ENCODE measurements at places on chromosomes 2 and 18.

GRCh38 chr2:237472187-237472712 lies 14.8 kb upstream of the MLPH start:
- DNase-seq = no peak

- no peak for DNase-seq
Measured at GRCh38 chr18:70288171-70288850, 534 bp upstream of the SOCS6 start.

- no peak for DNase-seq
Measured at GRCh38 chr2:179344970-179345369, 80.3 kb upstream of the SESTD1 start.

- DNase-seq = no peak
Measured at GRCh38 chr2:134425724-134426496, 172.0 kb downstream of the MGAT5 start.

- DNase-seq = no peak
Measured at GRCh38 chr2:119756837-119757236, 2.9 kb upstream of the PTPN4 start.

GRCh38 chr18:13112982-13113381 lies 105.6 kb upstream of the LDLRAD4 start:
- no peak for DNase-seq

- no peak for DNase-seq
Measured at GRCh38 chr2:217360781-217361482, 501.1 kb upstream of the TNP1 start.

DNA sequence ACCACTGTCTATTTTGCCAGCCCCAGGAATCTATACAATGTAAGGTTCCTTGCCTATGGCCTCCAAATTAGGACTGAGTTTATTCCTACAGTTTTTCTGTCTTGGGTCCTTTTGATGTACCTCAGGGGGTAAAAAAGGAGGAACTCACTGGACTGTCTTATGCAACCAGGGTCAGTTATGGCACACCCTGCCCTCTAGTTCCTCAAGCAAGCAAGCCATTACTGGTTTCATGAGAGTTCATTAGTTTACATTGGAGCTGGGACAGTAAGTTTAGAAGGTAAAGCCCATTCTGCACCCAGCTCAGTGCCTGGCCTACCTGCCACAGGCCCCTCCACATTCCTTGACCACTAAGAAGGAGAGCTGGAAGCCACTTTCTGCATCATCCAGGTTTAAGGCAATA lies 68.7 kb upstream of the WIPF1 start:
- no peak for DNase-seq

DNA sequence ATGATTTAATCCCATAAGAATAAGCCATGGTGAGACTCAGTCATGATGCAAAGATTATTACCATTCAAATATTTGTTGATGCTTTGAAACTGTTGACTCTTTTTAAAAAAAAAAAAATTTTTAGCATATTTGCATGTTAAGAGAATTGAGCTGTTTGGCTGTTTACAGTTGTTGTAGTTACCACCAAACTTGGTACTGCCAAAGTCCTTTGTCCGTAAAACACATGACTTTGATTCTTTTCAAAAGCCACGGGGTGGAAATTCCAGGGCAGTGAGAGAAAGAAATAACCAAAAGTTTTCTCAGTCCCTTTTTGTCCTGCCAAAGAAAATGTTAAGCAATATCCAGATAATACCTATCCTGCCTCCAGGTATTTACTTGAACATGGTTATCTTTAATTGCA lies 474.8 kb downstream of the METTL4 start:
- no peak for DNase-seq

DNA sequence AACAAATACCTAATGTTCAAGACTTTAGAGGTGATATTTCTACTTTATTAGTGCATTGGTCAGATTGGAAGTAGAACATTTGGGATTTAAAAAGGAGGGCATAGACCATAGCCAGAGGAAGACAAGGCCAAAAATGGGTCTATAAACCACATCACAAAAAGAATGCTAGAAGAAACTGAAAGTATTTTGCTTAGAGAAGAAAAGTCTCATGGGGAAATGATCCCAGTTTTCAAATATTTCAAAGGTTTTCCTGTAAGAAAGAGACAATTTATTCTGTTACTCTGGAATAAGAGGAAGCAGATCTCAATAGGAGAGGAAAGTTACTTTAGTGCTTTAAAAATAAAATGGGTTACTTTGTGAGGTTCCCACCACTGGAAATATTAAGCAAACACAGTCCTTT lies 341.4 kb downstream of the TNS1 start:
- no peak for DNase-seq

- DNase-seq = no peak
Measured at GRCh38 chr2:27307287-27307544, 1.0 kb downstream of the UCN start.

GRCh38 chr2:59851836-59852475 lies 701.5 kb downstream of the BCL11A start:
- no peak for DNase-seq

DNA sequence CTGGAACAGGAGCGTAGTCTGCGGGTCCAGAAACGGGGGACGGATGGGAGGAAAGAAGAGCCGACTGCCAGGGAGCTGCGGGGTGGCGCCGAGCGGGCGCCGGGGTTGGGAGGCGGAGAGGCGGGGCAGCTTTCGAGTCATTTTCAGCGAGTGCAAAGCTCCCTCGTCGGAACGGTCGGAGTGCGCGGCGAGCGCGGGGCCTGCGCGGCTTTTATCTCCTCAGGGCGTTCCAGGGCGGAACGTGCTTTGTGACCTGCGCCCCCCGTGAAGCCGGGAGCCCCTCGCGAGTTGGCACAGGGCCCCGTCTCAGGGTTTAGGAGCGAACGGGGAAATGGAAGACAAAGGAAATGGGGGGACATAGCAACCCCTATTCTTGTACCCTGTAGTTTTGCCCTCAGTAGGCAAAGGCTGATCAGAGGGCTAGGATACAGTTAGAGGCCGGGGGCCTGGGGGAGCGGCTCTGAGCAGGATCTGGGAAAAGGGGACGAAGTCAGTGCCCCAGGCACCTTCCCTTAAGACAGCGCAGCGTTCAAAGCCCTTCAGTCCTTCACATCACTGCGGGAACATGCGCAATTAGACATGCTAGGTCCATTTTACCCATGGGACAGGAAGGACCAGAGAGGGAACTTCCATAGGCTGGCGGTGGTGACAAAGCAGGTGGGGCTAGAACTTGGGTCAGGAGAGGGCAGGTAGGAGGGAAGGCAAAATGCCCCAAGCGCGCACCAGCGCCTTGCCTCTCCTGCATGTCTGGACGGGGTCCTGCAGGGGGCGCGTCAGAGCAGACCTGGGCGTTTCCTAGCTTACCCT lies 60.1 kb upstream of the IL1RL1 start:
- DNase-seq = no peak

DNA sequence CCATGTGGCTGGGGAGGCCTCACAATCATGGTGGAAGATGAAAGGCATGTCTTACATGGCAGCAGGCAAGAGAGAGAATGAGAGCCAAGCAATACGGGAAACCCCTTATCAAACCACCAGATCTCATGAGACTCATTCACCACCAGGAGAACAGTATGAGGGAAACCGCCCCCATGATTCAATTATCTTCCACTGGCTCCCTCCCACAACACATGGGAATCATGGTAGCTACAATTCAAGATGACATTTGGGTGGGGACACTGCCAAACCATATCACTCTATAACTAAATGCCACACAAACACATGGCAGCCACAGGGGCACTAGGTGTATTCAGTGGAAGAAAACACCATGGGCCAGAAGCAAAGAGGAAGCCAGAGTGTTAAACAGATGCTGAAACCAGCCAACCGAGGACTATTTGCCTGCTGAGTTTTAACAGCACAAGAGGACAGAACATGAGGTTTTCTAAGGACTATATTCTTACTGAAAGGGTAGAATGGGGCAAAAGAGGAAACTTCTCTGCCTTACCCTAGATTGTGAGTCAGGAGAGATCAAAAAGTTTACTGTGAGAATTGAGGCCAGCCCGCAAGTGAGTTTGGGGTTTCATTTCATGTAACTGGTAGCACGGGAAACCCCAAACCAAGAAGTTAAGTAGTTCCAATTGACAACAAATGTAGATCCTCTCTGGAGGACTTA lies 49.2 kb downstream of the SIGLEC15 start:
- DNase-seq = peak; percentile 70

- no peak for DNase-seq
Measured at GRCh38 chr2:105683011-105683492, 61.7 kb upstream of the NCK2 start.

DNA sequence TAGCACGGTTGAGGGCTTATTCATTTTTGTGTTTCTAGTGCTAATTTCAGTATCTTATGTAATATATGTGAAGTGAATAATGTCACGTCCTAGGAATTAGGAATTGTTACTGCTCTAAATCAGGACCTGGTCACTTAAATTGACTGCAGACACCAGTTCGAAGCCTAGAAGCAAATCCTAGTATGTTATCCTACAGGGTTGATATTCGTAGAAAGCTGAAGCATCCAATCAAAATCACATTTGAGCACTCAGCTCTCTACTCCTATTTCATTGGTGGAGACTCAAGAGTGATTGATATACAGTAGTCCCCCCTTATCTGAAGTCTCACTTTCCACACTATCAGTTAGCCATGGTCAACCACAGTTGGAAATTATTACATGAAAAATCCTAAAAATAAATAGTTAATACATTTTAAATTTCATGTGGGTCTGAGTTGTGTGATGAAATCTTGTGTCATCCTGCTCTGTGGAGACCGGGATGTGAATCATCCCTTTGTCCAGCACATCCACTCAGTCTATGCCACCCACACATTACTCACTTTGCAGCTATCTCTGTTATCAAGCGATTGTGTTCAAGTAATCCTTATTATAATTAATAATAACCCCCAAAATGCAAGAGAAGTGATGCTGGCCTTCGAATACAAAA lies 35.2 kb upstream of the SCN9A start:
- no peak for DNase-seq

GRCh38 chr18:11859282-11859830 lies 8.1 kb downstream of the CHMP1B start:
- no peak for DNase-seq

DNA sequence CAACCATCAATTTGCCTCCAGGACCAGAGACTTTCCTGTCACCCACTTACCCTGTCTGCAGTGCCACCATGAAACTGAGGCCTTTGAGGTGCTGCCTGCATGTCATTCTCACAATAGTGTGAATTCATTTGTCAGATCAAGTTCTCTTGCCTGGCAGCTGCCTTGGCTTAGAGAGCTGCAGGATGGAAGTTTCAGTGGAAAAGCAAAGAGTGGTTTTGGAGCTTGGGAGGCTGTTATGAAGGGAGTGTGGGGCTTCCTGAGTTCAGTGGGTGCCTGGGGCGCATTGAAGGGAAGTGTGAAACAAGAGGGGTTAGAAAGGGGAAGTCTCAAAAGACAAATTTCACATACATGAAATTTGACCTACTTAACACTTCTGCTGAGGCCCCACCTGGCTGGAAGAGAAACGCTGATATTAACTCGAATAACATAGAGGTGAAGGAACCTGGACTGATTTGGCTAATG lies 7.9 kb upstream of the LBH start:
- no peak for DNase-seq

DNA sequence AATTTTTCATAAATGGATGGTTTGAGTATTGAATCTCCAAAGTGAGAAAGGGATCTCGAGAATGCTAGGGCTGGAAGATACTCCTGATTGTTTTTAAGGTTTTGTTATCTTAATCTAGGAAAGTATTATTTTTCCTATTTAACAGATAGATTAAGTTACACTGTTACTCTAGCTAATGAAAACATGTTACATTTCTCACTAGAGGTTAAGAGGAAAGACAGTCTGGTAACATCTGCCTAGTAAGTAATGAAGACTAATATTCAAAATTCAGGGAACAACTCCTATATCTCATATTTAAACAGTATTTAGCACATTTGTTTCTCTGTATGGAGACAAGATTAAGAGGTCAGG lies 2.0 kb downstream of the GALNT3 start:
- DNase-seq = no peak

DNA sequence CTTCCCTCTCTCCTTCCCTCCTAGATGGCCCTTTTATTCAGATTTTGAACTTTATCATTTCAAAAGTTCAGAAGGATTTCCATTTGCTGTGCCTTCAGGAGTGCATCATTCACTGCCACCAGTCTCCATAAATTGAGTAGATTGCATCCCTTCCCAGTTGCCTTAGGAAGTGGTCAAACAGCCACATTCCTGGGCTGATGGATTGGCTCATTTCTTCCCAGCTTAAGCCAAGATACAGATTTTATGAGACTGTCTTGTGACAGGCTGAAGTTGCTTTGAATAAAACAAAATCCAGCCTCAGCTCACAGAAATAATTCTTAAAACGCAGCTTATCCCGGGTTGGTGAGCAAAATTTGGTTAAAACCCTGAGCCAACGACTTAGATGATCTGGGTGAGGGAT lies 9.8 kb downstream of the NRP2 start:
- DNase-seq = no peak

DNA sequence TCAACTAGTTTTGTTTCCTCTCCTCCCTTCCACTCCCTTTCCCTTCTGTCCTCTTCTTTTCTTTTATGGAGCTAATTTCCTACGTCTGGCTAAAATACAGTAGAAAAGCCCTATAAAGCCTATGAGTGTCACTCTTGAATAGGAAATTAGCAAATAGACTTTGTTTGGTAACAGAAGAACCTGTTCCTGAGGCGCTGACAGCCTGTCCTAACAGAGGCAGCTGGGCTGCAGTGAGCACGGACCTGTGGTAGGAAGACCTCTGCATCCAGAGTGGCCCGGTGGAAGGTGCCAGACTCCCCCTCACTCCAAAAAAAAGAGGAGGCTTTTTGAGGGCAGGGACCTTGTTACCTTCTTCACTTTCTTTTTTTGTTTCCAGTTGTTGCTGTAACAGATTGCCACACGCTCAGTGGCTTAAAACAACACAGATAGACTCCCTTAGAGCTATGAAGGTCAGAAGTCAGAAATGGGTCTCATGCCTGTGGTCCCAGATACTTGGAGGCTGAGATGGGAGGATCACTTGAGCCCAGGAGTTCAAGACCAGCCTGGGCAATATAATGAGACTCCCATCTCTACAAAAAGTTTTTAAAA lies 81.2 kb upstream of the TXNDC2 start:
- DNase-seq = no peak

DNA sequence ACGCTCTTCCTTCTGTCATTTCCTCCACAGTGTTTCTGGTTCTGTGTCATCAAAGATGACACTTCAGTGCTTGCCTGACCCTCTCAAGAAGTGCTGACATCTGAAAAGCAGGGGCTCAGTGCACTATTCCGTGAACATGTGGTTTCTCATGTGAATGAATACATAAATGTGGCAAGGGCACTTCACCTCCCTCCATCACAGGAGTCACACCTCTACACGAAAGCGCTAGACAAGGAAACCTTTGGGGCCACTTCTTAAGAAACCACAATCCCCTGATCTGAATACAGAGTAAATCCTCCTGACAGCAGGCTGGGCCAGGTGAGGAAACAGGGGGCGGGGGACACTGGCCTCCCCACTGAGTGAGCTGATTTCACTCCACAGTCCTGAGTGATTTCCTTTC lies 145.8 kb upstream of the ACAA2 start:
- no peak for DNase-seq

GRCh38 chr2:105774781-105775337 lies 30.1 kb downstream of the NCK2 start:
- no peak for DNase-seq
